ENCODE measurements at places on chromosomes 5 and 9.

DNA sequence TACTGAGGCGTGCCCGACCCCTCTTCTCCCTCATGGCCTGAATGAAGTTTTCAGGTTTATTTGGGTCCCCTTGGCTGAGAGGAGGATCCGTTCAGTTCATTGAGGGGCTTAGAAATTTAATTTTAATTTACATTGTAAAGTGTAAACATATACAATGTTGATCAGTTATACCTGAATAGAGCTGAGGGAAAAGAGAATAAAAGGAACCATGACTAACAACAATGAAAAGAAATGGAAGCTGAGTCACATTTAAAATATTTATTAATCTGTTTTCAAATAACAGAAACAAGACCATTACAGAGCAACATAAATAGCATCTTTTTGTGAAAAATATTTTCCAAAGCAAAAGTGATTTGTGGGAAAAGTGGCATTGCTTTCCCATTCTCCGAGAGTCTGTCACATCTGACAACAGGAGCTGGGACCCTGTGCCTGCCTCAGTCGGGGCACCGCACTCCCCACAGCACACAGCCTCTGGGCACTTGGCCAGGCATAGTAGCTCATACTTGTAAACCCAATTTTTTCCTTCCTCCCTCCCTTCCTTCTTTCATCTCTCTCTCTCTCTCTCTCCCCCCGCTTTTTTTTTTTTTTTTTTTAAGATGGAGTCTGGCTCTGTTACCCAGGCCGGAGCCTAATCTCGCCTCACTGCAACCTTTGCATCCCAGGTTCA is 28.7 kb downstream of the PROP1 start:
- no peak for DNase-seq

DNA sequence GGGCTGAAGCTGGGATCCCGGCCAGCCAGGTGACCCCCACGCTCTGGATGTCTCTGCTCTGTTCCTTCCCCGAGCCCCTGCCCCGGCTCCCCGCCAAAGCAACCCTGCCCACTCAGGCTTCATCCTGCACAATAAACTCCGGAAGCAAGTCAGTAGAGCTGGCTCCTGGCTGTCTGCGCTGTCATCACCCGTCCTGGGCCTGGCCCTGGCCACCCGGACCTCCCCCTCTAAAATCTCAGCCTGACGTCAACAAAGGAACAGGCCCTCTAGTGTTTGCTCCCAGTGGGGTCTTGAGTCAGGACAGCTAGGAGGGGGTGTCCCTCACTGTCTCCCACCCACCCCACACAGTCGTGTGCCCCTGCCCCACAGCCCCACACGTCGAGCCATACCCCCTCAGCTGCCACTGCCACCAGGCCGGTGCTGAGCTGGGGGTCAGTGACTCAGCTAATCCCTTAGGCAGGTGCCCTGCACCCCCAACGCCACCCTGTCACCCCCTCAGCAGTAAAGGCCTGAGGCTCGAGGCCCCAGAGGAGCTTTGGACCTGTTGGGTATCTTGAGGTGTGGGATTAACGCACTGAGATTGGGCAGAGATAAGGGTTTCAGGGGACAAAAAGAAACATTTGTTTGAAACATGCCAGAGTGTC is 1.1 kb upstream of the LCNL1 start:
- no peak for DNase-seq

DNA sequence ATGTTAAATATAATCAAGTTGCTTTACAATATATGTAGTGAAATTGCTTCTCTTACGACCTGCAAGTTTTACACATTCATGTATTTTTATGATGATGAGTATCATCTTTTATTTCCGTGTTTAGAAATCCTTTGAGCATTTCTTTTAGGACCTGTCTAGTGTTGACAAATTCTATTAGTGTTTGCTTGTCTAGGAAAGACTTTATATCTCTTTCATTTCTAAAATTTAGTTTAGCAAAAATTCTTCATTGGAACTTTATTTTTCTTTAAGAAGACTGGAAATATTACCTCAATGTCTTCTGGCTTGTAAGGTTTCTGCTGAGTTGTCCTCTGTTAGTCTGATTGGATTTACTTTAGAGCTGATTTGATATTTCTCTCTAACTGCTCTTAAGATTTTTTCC is 920.9 kb upstream of the CTNND2 start:
- DNase-seq = no peak

DNA sequence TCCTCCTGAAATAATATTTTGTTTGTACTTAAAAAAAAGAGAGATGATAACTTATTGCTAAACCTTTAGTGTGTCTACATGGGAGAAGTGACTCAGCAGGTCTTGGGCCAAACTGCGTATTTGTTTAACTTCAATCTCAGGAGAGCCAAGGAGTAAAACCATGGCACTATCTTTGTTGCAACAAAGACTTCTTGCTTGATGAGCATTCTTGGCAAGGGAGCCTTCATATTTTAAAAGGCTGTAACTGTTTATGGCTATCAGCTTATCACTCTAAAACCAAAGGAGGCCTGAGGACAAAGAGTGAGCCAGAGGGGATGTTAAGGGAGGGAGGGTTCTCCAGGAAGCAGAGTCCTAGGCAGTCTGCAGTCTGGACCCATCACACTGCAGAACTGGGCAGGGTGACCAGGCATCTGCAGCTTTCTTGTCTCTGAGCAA is 216.2 kb upstream of the S1PR3 start:
- peak; percentile 91 for DNase-seq

GRCh38 chr9:121990600-121991306 is 102.4 kb downstream of the TTLL11 start:
- DNase-seq = no peak

DNA sequence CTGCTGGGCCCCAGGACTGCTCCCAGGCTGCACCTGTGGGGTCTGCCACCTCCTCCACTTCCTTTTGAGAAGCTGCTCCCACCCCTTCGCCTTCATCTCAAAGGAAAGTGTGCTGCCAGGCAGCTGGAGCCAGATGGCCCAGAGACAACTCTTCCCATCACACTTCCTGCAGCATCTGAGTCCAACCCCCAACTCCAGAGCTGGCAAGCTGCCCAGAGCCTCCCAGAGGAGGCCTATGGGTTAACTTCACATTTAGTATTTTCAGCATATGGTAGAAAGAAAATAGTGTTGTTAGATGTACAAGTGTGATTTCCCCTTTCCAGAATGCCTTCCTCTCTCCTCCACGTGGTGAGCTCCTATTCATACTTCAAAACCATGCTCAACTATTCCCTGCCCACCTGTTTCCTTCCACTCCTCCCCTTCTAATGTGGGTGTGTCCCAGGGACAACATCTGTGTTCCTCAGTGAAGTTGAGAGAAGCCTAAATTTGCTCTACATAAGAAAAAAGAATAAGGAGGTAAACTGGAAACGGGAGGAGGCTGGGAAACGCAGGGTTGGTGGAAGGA is 38.6 kb upstream of the KCNMB1 start:
- DNase-seq = no peak

DNA sequence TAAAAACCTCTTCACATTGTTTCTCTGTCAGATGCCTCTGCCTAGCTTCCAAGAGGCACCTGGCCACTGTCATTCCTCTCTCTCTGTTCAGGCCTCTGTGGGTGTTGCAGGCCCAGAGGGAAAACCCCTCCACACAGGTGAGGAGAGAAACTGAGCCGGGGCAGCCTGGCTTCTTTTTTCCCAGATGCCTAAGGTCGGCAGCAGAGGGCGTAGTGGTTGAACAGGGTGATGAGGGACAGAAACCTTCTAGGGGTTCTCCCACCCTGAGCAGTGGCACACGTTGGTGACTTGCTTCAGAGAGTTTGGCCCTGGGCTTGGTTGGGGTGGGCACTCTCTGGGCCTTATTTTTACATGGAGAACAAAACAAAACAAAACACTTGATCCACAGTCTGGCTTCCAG is 12.2 kb downstream of the IL9 start:
- DNase-seq = no peak
